ENCODE measurements at places on chromosomes 12 and 14. TPM values are rescaled to one million over a fixed set of nuclear protein-coding genes. Genes with fewer than 3 reads are reported as not detected.

DNA sequence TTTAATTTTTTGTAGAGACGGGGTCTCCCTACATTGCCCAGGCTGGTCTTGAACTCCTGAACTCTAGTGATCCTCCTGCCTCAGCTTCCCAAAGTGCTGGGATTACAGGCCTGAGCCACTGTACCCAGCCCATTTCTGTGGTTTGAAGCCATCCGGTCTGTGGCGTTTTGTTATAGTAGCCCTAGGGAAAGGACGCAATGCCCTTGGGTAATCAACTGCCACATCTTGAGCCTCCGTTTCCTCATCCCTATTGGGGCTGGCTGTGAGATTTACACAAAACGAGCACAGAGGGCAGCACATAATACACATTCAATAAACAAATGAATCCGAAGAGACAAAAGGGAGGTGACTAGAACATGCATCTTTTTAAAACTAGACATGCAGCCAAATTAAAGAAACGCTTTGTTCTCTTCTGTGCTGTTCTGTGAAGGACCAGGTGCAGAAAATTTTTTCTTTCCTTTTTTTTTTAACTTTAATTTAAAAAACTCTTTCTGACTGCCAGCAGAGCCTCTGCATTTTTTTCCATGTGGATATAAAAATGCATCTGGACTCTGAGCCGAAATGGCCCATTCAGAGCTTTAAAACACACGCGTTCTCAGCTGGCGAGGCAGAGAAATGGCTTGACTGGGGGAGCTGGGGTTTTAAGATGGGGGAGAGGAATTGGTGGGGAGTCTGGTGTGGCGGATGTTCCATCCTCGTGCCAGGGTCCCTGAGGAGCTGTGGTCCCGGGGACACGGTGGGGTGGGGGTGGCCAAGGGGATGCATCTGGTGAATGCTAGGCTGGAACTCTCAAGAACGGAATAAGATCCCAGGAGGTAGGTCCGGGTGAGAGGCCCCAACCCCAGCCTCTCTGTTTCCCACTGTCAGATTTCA is 119.0 kb downstream of the RBM19 start:
- no peak for DNase-seq

Gene PGF
- 32.2 TPM for total RNA-seq

Gene ASCL1
- not detected for total RNA-seq

Gene REC8
- total RNA-seq: 8.4 TPM

Gene KLHL33
- total RNA-seq: 0.04 TPM

DNA sequence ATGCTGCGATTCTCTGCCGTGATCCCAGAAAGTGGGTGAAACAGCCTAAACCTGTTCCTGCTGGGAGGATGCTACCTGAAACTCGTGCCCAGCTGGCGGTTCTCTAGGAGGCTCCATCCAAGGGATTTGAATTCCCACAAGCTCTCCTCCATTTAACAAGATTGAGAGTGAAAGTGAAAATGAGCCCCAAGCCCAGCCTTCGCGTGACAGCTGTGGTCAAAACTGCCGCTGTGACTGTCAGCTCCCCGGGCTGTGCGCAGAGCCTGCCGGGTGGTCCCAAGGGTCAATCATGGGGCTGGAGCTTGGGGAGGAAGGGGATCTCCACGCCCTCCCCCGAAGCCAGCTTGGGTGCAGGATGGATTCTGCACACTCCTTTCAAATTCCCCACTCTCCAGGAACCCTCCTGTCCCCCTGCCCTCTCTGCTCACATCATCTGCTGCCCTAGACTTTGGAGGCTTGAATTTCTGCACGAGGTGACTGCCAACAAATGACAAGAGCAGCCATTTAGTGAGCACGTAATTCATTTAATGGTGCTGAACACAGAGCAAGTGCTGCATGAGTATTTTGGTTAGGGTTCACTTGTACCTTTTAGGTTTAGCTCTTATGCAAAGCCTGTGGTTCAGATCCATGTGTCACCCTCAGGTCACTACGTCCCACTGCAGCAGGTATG is 5.3 kb downstream of the ASB2 start:
- no peak for DNase-seq

GRCh38 chr12:6264402-6265037 is 46.0 kb upstream of the PLEKHG6 start:
- DNase-seq: no peak

GRCh38 chr14:88791629-88792472 is 902 bp downstream of the EML5 start:
- no peak for DNase-seq

DNA sequence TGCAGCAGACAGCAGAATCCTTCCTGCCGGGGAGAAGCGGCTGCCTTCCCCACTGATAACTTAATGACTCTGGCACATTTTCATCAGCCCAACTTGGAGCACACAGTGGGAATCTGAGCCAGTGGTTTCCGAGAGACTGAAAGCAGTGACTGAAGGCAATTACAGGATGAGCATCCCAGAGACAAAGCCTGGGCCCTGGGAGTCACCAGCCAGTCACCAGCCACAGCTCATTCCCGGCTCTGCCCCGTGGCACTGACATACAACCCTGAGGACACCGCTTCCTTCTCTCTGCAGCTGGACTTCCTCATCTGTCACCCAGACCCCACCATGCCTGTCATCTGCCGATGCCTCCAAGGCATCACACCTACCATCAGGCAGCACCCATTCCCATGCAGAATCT is 192.3 kb downstream of the DPF3 start:
- peak; percentile 65 for DNase-seq

Gene COCH
- 87.6 TPM for total RNA-seq

Gene ADAMTS20
- 0.28 TPM for total RNA-seq

DNA sequence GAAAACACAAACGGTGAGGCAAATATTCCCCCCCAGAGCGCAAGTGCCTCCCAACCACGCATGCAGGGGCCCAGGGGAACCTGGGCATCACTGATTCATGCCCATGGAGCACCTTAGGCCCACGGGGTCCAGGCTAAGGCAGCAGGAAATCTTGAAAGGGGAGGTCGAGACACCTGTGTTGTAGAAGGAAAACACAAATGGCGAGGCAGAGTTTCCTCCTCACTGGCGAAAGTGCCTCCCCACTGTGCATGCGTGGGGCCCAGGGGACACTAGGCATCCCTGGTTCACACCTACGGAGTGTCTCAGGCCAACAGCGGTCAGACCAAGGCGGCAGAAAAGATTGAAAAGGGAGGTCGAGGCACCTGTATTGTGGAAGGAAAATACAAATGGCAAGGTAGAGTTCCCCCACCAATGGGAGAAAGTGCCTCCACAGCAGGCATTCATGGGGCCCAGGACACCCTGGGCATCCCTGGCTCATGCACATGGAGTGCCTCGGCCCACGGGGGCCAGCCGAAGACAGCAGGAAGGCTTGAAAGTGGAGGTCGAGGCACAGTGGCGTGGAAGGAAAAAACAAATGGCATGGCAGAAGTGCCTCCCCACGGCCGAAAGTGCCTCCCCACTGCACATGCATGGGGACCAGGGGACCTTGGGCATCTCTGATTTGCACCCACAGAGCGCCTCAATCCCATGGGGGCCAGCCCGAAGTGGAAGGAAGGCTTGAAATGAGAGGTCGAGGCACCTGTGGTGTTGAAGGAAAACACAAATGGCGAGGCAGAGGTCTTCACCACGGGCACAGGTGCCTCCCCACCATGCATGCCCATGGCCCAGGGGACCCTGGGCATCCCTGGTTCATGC is 368.8 kb downstream of the ALG10 start:
- no peak for DNase-seq

DNA sequence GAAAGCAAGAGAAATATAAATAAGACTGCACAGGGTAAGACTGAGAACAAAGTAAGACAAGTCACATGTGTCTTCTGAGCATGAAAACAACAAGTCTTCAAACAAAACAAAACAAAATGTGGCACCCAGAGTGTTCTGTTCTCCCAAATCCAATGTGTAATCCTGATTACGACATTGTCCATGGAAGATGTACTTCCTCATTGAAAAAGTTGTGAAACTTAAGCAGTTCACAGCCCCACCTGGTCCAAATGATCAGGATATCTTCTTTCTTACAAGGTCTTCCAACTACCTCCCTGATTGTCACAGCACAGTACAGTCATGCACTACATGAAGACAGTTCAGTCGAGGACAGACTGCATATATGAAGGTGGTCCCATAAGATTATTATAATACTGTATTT is 23.3 kb upstream of the NEK9 start:
- no peak for DNase-seq

Gene GALC
- total RNA-seq: 11.5 TPM

Measured in A673 (cell line).